ENCODE measurements at places on chromosomes 12 and 14. TPM values are rescaled to one million over a fixed set of nuclear protein-coding genes. Genes with fewer than 3 reads are reported as not detected.

Gene CLEC1A
- total RNA-seq, result not detected

Gene SRGAP1
- total RNA-seq, result 23.4 TPM

Gene ADCY6
- 43.5 TPM for total RNA-seq

Gene TAS2R19
- total RNA-seq, result 7.9 TPM

Gene TAS2R14
- 2.9 TPM for total RNA-seq
